NCI-H1694 treated with DMSO at 0.1 percent for 48 hours (cell line): ENCODE measurements at places on chromosomes 2 and 18.

DNA sequence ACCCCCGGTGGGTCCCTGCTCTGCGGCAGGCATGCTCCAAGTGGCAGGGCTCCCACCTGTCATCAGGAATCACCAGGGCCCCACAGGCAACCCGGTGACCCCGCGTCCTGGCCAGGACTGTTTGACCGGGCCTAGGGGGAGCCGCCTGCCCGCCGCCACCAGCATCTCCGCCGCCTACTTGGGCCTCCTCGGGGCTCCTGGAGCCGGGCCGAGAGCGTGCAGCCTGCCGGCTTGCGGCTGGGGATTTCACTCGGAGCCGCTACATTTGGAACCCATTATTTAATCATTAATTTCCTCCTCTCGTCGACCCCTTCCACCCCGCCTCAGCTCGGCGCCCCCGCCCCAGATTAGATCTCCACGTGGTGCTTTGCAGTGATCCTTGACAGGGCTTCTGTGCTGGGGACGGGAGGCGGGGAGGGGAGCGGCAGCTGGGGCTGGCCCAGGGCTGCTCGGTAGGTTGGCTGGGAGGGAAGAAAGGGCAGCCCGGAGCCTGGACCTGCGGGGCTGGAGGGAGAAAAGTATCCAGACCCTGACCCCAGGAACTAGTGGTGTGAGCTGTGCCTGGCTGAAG, 295.4 kb downstream of the CYP26B1 start:
- no peak for DNase-seq

DNA sequence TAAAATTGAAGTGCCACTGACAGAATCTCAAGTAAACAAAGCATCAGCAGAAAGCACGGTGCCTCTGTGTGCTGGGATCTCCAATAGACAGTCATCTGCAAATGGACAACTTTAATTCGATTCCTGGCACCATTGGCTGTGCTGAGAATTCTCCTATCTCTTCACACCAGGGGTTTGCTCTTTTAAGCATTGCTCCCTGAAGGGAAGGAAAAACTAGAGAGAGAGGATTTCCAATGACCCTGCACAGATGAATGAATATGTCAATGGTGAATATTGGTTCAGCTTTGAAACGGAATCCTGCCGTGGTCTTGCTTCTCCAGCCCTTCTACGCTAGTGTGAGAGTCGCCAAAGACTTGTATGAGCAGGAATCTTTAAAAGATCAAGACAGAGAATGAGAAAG, 97.9 kb downstream of the FIGN start:
- DNase-seq, result no peak

DNA sequence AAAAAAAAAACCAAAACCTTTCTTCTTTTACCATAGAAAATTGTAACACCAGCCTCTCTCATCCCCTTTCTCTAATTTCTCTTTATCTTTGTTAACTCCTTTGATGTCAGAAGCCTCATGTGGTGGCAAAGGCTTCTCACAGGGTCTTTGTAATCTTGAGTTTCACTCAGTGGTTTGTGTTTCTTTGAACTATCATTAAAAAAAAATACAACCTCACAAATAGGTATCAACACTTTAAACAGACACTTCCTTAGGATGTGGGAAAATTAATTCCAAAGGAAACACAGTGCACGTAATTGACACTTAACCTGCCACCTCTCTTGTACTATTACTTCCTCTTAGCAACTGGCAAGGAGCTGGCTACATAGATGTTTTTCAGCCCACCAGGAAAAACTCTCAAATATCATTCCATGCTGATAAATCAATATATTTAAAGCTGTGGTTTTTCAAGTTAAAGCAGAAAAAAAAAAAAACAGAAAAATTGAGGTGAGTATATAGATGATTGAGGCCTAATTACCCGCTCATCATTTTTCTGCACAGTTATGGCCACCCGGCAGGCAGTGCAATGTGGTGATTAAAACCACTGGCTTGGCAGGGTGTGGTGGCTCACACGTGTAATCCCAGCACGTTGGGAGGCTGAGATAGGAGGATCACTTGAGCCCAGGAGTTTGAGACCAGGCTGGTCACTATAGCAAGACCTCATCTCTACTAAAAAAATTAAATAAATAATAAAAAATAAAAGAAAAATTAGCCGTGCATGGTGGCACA, 193.5 kb downstream of the MYO3B start:
- DNase-seq, result no peak

GRCh38 chr18:29892960-29893558, 1149.5 kb downstream of the DSC3 start:
- peak; percentile 6 for DNase-seq

GRCh38 chr2:29031046-29031445, 43.3 kb downstream of the PCARE start:
- no peak for DNase-seq

DNA sequence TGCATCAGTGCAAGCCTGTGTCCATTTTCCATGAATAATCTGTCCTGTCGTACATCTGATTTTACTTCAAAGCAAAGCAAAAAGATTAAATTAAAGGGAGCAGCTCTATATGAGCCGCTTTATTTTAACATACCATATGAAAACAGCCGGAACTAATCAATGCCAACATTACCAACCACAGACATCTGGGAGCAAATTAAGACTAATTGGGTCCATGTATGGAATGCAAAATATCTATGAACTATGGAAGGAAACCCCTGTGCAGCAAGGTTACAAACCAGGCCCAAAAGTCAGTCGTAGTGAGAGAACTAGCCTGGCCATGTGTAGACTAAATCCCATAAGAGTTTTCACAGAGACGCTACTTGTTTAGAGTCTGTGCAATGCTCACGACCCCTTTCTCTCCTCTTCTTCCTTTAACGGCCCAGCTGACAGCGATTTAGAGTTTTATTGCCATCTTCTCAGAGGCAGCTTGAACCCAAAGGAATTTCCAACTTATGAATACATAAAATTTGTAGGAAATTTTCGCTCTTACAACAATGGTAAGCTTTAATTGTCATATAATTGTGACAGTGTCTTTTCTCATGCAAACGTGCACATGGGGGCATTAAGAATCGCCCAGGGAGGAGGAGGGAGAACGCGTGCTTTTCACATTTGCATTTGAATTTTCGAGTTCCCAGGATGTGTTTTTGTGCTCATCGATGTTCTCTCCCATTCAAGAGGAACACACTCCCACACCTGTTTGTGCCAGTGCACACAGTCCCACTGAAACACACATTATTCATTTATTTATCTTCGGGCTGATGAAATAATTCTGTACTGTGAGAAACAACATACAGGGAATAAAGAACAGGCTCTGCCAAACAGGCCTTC, 52.9 kb upstream of the RPL31 start:
- DNase-seq, result no peak

GRCh38 chr18:77087393-77088141, 45.0 kb downstream of the MBP start:
- DNase-seq, result no peak

GRCh38 chr2:151156431-151156830, 105.2 kb downstream of the RBM43 start:
- no peak for DNase-seq

DNA sequence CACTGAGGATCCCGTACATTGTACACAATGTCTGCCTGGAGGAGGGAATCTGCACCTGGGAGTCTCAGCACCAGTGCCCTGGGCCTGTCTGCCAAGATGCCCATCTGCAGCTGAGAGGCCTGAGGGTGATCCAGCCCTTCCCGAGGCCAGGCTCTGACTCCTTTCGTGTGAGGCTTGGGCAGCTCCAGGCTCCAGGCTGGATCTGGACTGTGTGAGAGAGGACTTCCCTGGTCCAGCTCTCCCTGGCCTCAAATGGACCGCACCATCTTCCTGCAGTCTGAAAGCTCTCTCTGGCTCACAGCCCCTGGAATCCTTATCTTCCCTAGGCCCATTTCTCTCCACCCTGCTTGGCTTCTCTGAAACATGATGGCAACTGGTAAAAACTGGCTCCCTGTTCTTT, 324.6 kb downstream of the DYSF start:
- no peak for DNase-seq

- DNase-seq, result peak; percentile 70
Measured at GRCh38 chr18:36493349-36494159, 196.0 kb downstream of the FHOD3 start.

DNA sequence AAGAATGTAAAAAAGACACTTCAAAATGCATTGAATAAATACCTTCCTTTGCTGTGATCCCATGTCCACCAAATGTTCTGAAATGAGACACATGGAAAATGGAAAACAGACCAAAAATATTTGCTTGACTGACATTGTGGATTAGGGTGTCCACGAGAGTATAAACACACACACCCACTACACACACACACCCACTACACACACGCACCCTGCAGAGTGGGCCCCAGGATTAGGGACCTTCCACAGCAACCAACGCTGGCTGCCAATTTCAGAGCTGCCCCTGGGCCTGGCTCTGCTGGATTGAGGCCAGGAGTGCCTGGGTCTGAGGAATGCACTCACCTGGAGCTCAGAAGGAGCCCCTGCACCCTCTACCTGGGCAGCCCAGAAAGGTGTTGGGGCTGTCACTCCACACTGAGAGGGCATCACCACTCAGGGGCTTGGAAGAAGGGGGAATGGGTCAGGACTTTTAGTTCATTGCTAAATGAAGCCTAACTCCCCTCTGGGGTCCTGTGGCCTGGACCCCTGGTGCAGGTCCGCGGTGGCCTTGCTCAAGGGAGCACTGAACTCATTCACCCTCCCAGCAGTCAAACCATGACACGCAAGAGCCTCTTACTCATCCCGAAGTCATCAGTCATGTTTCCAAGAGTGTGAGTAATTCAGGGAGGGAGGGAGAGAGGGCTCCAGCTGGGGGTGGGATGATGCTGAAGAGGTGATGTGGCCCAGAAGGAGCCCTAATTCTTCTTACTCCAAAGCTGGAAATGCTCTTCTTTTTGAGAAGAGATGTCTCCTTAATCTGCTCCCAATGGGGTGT, 50.2 kb upstream of the PLB1 start:
- no peak for DNase-seq

DNA sequence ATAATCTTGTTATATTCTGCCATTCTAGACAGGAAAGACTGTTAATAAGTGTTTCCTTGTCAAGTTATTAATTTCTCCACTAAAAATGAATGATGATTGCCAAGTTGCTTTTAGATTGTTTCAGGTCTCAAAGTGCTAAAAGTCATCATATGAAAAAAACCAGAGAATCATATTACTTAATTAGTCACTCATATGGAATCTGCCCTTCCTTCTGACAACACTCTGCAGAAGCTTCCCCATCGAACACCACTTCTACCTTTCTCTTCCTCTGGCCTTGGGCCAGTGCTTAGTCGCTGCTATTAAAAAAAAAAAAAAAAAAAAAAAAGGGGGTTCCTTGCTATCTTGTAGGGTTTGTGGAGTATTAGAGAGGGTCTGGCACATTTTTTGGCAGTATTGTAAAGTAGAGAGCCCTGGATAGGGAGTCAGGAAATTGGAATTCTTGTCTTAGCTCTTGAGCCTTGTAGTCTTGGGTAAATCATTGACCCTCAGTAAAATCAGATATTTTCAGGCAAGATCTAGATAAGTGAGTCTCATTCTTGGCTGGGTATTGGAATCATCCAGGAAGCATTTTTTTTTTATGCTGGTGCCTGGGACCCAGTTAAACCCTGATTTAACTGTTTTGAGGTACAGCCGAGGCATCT, 141.7 kb upstream of the CCDC68 start:
- DNase-seq, result no peak

GRCh38 chr2:174568425-174568824, 29.2 kb downstream of the WIPF1 start:
- peak; percentile 68 for DNase-seq

DNA sequence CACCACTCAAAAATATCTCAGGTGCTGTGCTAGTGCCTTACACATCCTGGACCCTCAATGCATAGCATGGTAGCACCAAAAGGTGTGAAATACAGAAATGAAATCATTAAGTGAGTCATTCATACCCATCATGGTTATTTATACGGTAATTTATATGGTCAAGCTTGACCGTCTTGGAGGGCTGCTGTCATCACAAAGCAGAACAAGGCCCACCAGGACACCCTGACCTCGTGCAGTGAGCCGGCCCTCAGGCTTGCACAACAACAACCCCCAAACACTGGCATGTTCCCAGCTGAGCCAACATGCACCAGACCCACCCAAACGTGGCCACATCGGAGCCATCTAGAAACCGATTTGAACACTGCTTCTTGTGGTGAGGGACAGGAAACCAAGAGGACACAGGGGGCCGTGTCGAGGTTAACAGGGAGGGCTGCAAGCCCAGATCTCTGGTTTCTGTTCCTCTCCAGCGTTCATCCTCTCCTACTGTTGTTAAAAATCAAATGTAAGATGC, 378.5 kb upstream of the ID2 start:
- DNase-seq, result no peak

DNA sequence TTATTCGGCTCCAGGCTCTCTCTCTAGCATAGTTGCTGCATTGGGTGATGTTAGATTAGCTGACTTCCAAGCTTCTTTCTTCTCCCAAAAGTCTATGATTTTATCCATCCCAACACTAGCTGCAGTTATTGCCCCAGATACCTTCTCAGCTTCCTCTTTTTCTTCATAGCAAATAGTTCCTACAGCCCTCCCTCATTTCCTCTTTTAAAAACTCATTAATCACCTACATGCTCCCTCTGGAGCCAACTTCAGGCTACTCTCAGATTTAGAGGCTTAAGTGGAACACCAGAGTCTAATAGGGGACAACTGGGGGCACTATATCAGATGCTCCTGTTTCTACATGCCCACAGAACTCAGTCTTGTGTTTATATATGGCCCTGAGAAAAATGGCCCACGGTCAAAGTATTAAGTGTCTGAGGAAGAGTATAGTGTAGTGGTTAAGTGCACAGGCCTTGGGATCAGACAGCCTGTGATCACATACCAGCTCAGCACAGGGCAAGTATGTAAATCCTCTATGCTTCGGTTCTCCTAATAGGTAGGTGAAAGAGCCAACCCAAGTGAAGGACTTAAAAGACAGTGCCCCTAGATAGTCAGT, 241.9 kb upstream of the SLC14A2 start:
- DNase-seq, result no peak

DNA sequence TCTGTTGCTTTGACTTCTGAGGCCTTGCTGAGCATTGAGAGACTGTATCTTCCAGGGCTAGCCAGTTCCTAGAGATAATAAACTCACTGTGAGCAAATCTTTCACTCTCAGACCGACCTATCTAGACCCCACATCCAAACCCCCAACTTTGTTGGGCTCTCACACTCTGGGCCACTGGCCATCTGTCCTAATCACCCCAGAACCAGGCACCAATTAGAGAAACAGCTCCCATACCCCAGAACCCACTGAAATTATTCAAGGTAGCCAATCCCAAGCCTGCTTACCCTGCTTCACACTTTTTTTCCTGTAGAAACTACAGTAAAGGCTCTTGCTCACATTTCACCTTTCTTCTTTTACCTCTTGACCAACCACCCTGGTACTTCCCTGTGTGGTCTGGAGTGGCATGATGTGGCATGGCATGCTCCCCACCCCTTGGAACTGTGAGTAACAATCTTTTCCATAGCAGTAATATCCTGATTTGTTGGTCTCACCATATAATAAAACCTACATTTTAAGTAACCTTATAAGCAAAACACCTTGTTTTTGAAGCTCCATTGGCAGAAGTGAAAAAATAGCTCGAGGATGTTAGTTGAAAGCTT, 55.2 kb downstream of the ANKRD12 start:
- no peak for DNase-seq
